NT2/D1 (cell line): ENCODE measurements at places on chromosomes 5 and 9.

DNA sequence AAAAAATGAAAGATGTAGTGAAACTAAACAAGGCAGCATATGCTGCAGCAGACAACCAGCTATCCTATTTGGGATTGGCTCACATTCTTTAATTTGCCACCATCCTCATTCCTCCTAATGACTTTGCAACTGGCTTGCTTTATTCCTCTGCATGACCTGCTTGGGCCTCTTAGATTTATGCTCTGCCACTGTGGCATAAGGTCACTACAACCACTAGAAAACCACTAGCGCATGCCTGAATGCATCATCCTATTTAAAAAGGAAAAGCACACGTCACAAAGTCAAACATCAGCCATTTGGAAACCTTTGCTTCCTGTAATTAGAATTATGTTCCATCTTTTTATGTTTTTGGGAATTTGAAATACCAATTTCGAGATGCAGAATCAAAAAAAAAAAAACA is 40.8 kb upstream of the CCDC152 start:
- no peak for DNase-seq

- no peak for DNase-seq
Measured at GRCh38 chr9:312596-313320, 98.1 kb downstream of the DOCK8 start.

- no peak for DNase-seq
Measured at GRCh38 chr9:89724659-89725058, 119.8 kb downstream of the GADD45G start.

DNA sequence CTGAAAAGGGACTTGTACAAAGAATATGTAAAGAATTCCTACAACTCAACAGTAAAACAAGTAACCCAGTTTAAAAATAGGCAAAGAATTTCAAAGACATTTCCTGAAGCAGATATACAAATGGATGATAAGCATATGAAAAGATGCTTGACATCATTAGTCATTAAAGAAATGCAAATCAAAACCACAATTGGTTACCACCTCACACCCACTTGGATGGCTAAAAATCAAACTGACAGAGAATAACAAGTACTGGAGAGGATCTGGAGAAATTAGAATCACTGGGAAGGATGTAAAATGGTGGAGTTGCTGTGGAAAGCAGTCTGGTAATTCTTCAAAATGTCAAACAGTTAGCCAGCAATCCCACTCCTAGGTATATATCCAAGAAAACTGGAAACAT is 12.5 kb upstream of the FOXE1 start:
- DNase-seq: no peak

GRCh38 chr5:134874831-134875655 is 872 bp downstream of the TXNDC15 start:
- DNase-seq: no peak

GRCh38 chr9:130110166-130110565 is 56.5 kb downstream of the GPR107 start:
- DNase-seq: no peak

DNA sequence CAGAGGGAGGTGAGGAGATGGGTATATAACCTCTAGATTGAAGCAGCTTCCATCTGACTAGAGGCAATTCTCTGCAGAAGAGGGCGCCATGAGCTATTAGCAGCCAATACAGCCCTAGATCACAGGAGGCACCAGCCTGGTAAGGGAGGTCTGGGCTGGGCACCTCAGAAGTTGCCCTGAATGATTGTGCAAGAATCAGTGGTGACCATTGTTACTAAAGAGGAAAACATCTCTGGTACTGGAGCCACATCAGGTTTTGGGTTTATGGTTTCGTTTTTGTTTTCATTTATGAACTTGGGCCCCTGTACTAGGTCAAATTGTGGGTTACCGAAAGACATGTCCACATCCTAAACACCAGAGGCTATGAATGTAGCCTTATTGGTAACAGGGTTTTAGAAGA is 342.0 kb downstream of the MLLT3 start:
- no peak for DNase-seq

GRCh38 chr9:125121146-125121545 is 22.2 kb downstream of the SCAI start:
- DNase-seq: no peak

- DNase-seq: no peak
Measured at GRCh38 chr5:42879291-42879690, 67.6 kb upstream of the SELENOP start.

DNA sequence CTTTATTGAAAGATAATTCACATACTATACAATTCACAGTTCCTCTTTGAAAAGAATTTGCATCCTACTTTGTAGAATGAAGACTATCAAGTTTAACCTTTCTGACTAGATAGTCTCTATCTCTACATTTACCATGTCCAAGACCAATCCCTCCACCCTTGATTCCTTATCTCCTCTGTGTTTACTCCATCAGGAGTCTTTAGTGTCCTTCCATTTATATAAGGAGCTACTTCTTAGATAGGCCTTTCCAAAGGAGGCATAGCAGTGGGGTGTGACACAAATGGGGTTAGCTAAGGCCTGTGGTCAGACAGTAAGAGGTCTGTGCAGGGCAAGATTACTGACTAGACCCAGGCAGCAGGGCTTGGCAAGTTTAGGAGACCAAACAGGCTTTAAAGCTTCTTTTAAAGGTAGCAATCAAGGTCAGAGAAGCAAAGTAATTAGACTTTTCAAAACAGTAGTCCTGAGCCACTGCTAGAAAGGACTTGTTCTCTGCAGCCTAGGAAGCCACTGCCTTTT is 11.1 kb upstream of the DMXL1 start:
- DNase-seq: no peak

DNA sequence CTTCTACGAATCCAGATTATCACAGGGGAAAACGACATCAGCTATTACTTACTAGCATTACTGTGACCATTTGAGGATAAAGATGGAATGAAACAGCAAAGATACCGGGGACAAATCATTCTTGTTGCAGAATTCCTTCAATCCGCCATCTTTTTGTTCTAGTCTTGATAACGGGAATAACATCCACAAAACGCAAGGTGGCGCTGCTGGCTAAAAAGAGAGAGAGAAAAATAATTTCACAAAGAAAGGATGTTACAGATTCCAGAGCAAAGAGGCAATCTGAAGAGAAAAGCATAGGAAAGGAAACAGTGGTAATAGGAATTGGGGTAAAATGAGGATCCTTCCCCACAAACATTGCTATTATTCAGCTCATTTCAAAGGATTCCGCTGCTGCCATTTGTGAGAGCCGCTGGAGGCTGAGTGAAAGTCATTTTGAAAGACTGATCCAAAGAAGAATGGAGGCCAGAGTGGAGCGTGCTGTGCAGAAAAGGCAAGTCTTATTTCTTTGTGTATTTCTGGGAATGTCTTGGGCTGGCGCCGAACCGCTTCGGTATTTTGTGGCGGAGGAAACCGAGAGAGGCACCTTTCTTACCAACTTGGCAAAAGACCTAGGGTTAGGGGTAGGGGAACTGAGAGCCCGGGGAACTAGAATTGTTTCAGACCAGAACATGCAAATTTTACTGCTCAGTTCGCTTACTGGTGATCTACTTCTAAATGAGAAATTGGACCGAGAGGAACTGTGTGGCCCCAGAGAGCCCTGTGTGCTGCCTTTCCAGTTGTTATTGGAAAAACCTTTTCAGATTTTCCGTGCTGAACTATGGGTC is at the start of gene PCDHB7:
PCDHB7 (plus strand) TSS at position 264 of the 824 bp plus-strand sequence; CDS start at position 456, 192 bp downstream.
- DNase-seq: peak; percentile 3

DNA sequence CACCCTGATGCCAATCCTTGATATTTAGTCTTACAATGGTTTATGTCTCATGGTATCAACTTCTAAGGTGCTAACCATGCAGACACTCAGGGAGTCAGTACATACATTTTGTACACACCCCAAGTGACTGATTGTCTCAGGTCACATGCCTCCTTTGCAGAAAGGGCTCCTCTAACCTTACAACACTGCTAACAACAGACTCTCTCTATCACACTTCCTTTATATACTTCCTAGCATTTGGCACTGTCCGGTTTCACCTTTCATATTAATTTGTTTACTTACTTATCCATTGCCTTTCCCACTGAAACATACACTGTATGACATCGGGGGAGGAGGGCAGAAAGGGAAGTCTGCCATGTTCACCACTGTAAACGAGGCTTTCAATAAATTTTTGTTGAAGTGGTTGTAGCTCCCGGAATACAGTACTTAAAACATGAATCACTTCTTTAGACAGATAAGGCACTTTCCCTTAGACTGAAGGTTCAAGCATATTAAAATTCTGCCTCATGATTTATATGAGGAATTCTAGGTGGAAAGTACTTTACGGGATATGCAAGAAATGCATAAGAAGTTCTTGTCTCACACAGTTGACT is 20.6 kb downstream of the EMB start:
- DNase-seq: no peak

DNA sequence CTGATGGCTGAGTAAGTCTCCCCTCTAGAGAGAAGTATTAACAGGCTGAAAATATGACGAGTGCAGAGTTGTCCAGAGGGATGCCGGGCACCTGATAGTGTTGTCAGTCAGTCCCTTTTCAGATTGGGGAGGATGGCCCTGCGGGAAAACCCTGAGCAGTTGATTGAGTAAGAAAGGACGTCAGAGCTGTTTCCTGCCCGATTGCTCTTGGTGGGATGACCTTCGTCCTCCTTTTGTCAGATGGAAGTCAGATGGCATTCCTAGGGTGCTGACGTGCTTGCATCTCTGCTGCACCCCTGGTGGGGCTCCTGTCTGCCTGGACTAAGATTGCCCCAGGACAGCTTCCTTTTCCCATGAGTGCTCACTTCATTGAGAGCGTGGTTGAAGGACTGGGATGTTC is 9.8 kb downstream of the ZNF354B start:
- DNase-seq: no peak

- no peak for DNase-seq
Measured at GRCh38 chr9:89413963-89414638, 83.8 kb downstream of the SEMA4D start.

DNA sequence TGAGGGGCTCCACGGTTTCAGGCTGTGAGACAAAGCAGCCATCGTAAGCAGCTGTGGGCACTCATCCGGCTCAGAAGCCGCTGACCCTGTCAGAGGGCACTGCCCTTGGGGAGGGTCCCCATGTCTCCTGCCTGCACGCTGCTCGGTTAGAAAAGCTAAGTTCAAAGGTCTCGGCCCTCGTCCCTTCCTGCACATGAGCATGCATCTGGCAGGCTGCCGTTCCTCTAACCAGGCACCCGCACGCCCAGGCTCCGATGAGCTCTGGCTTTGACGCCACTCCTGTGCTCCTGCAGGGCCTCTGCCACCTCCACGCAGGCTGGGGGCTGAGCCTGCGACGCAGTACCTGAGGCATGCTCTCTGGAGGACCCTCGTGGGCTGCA is 51.3 kb downstream of the NKD2 start:
- no peak for DNase-seq

DNA sequence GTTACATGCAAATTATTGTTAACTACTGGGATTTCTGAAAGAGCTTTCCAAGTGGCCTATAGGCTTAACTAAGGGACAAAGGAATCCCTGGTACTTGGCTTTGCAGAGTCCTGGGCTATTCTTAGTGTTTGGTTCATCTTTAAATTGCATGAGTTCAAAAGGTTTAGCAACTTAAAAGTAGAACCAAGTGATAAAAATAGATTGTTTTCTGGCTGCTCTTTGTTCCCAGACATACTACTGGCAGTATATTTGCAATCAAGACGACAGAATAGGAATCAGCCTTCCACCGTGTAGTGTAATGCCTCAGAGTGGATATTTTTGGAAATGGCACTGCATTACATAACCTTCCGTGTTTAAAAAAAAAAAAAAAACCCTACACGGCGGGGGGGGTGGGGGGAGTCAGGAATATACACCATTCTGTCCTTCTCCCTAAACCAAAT is 1.0 kb downstream of the NREP start:
- no peak for DNase-seq

DNA sequence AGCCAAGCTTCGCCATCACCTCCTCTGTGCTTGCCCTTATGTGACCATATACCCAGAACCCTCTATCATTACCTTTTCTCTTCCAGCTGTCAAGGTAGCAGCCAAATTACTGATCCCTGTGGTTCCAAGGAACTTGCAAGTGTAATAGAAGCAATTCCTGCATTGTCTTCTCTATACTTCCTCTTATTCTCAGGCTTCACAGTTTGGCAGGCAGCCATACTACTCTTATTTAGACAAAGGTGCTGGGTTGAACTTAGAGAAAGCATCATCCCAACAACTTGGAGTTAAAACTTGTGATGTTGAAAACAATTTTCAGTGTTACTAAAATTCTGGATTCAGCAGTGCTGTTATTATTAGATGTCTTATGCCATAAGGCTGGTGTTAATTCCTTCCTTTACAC is 93.2 kb downstream of the NLN start:
- no peak for DNase-seq

DNA sequence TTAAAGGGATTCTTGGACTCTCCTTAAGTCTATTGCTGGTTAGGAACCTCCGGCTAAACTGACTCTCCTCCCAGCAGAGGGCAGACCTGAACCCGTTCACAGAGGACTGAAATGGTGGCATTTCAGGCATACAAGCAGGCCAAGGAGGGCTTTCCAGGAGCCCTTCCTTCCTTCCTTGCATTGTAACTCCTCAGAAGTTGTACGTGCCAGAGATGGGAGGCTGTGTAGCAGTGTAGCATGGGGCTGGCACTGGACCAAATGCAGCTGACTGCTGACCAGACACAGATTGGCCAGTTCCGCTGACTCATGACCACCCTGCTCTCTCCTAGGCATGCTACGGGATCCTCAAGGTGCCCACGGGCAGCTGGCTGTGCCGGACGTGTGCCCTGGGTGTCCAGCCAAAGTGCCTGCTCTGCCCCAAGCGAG is 36.4 kb downstream of the JADE2 start:
- DNase-seq: no peak

GRCh38 chr5:113283558-113283957 is 151.2 kb downstream of the TSSK1B start:
- no peak for DNase-seq

- DNase-seq: no peak
Measured at GRCh38 chr9:14939378-14939777, 29.1 kb upstream of the FREM1 start.

DNA sequence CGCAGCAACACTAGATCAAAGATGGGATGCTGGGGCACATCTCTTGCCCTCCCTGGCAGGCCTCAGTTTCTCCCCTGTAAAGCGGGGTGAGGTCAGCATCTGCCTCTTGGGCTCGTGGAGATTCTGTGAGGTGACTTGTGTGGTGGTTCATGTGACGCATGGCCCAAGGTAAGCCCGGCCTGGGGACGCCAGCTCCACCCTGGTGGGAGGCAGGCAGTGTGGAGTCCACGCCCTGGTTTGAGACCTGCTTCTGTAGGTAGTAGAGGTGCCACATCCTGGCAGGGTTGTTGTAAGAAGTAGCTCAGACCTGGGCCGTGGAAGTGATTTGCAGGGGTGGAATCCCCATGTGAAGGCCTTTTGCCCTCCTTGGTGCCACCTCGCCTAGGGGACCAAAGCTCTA is 101.5 kb downstream of the DAB2IP start:
- no peak for DNase-seq

GRCh38 chr5:149323210-149323609 is 22.1 kb upstream of the GRPEL2 start:
- no peak for DNase-seq

GRCh38 chr5:145495741-145496140 is 339.4 kb downstream of the PRELID2 start:
- DNase-seq: no peak
